MCF 10A (cell line): ENCODE measurements at places on chromosomes 3 and 15.
A peak's percentile ranks its signal among the peaks of the same experiment; 100 is the strongest.

DNA sequence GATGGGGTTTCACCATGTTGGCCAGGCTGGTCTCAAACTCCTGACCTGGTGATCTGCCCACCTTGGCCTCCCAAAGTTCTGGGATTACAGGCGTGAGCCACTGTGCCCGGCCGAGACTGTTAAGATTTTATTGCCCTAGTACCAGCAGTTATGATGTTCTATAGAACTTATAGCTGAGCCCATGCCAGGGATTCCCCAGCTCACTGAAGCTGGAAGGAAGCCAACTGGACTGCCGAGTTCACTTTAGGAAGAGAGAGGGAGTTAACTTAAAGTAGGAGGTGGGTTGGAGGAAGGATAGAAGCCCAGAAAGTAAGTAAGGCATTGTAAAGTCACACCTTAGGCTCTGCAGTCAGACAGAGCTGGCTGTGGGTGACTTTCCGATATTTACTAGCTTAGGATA lies 101.1 kb upstream of the BOC start:
- H3K27me3 ChIP-seq = no peaks in the 10 kb centered on the region
- peaks cover 6% of the 10 kb centered on the region for H3K36me3 ChIP-seq
- DNase-seq = peak; percentile 32
- H3K27ac ChIP-seq = peak overlapping the region; percentile 29
- H3K4me3 ChIP-seq = no peak overlapping the region

DNA sequence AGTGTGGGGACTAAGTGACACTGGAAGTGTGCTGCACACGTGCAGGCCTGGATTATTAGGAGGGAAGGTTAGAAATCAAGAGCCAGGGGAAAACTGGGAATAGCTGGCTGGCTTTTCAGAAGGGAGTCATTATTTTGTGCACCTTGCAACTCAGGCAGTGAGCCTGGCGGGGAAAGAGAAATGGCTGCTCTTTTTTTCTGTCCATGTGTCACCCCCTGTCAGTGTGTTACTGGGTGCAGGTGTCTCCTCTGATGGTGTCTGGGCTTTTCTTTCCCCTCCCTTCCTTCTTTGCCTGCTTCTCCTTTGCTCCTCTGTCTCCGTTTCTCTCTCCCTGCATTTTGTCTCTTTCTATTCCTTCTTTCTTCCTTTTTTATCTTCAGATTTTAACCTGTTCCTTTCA lies 130.7 kb downstream of the APBA2 start:
- H3K27me3 ChIP-seq = no peaks in the 10 kb centered on the region
- H3K4me1 ChIP-seq = peaks cover 17% of the 10 kb centered on the region
- H3K27ac ChIP-seq = no peak overlapping the region
- no peaks in the 10 kb centered on the region for H3K36me3 ChIP-seq
- DNase-seq = no peak
- no peak overlapping the region for H3K4me3 ChIP-seq

DNA sequence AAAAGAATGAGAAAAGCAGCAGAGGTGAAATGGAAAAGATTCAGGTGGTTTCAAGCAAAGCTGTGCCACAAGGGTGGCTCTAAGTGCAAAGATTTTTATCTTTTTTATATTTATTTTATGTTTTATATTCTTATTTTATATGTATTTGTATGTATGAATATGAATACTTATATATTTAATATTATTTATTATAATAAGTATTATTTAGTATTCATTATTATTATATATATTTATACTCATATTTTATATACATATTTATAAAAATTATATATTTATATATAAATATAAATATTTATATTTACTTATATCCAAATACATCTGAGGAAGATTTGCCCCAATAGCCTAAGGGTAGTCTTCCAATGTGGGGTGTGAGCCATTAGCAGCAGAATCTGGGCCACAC lies 1002.0 kb downstream of the CADM2 start:
- peaks cover 55% of the 10 kb centered on the region for H3K27me3 ChIP-seq
- H3K36me3 ChIP-seq = no peaks in the 10 kb centered on the region
- no peaks in the 10 kb centered on the region for H3K4me1 ChIP-seq
- no peak for DNase-seq

- no peaks in the 10 kb centered on the region for H3K4me1 ChIP-seq
- H3K27me3 ChIP-seq = no peaks in the 10 kb centered on the region
- H3K27ac ChIP-seq = no peak overlapping the region
- no peaks in the 10 kb centered on the region for H3K36me3 ChIP-seq
- H3K4me3 ChIP-seq = no peak overlapping the region
- DNase-seq = no peak
Observed at GRCh38 chr3:140341817-140342403, 336.0 kb upstream of the TRIM42 start.

DNA sequence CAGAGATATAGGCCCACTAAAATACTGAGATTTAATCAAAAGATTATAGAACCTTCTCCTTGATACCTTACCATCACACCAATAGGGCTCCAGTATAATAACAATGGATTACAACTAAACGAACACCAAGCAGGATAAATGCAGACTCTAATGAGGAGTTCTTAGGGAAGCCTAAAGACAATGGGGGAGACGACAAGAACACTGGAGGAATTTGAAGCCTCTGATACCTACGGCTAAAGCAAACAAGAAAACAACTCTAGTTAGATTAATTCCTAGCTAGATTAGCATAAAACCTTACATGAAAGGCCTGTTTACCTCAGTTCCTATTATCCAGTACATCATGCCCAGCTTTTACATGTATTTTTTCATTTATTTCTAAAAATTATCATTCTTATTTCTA lies 35.1 kb downstream of the NGLY1 start:
- H3K27me3 ChIP-seq = no peaks in the 10 kb centered on the region
- DNase-seq = no peak
- H3K27ac ChIP-seq = peak overlapping the region; percentile 36
- no peak overlapping the region for H3K4me3 ChIP-seq
- no peaks in the 10 kb centered on the region for H3K4me1 ChIP-seq
- peaks cover 54% of the 10 kb centered on the region for H3K36me3 ChIP-seq

DNA sequence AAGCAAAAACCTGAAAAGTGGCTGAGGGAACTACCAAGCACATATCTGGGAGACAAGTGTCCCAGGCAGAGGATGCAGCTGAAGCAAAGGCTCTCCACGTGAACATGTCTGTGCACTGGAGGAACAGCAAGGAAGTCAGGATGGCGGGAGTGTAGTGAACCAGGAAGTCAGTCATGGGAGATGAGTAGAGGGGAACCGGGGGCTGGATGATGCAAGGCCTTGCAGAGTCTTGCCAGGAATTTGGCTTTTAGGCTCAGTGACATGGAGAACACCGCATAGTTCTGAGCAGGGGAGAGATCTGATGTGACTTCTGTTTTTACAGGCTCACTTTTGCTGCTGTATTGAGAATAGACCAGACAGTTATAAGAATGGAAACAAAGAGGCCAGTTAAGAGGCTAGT lies 19.0 kb downstream of the C2CD4A start:
- H3K27me3 ChIP-seq = no peaks in the 10 kb centered on the region
- no peaks in the 10 kb centered on the region for H3K36me3 ChIP-seq
- H3K27ac ChIP-seq = no peak overlapping the region
- H3K4me3 ChIP-seq = no peak overlapping the region

DNA sequence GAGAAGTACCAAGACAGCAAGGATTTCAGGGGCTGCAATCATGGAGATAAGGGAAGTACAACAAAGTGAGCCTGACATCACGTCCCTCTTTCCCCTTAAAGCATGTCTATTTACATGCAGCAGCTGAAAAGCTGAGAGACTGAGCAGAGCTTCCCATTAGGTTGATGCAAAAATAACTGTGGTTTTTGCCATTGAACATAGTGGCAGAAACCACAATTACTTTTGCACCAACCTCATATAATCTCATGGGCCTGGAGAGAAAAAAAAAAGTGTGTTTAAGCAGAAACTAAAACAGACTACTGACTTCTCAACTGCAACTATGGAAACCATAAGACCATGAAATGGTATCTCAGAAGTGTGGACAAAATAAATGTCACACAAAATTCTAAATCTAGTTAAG lies 48.3 kb downstream of the CCDC12 start:
- H3K4me1 ChIP-seq = peaks cover 20% of the 10 kb centered on the region
- peak overlapping the region; percentile 36 for H3K27ac ChIP-seq
- H3K36me3 ChIP-seq = peaks cover 37% of the 10 kb centered on the region
- no peaks in the 10 kb centered on the region for H3K27me3 ChIP-seq

- no peaks in the 10 kb centered on the region for H3K4me1 ChIP-seq
- H3K36me3 ChIP-seq = peaks cover 64% of the 10 kb centered on the region
- no peak overlapping the region for H3K27ac ChIP-seq
- peak; percentile 75 for DNase-seq
- no peak overlapping the region for H3K4me3 ChIP-seq
Observed at GRCh38 chr15:90221246-90221900, 12.4 kb downstream of the CIB1 start.

DNA sequence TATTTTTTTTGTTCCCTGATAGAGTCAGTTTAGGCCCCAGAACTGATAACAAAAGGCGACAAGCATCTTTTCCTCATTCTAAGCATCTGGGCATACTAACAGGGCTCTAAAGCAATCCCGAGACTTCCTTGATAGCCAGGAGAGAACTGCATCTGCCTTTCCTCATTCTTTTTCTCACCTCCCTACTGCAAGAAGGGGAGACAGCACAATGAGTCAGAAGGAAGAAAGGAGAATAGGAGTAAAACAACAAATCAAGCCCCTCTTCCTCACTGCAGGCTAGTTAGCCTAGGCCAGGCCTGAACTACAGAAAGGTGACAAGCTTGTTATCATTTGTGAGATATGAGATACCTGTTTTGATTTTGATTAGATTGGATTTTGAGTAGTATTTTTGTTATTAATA lies 97.9 kb downstream of the NAALADL2 start:
- DNase-seq = no peak
- H3K27me3 ChIP-seq = no peaks in the 10 kb centered on the region
- peaks cover 31% of the 10 kb centered on the region for H3K4me1 ChIP-seq
- H3K27ac ChIP-seq = peak overlapping the region; percentile 86

GRCh38 chr3:134211797-134212196 lies 38.9 kb downstream of the RYK start:
- H3K27me3 ChIP-seq = no peaks in the 10 kb centered on the region
- H3K27ac ChIP-seq = peak overlapping the region; percentile 14
- no peak overlapping the region for H3K4me3 ChIP-seq
- peak; percentile 55 for DNase-seq
- H3K4me1 ChIP-seq = peaks cover 26% of the 10 kb centered on the region
- H3K36me3 ChIP-seq = peaks cover 60% of the 10 kb centered on the region

- no peak overlapping the region for H3K27ac ChIP-seq
- no peak overlapping the region for H3K4me3 ChIP-seq
- H3K4me1 ChIP-seq = peaks cover 6% of the 10 kb centered on the region
- DNase-seq = peak; percentile 61
- H3K27me3 ChIP-seq = no peaks in the 10 kb centered on the region
- H3K36me3 ChIP-seq = no peaks in the 10 kb centered on the region
Observed at GRCh38 chr3:173932624-173933023, 535.1 kb downstream of the NLGN1 start.

DNA sequence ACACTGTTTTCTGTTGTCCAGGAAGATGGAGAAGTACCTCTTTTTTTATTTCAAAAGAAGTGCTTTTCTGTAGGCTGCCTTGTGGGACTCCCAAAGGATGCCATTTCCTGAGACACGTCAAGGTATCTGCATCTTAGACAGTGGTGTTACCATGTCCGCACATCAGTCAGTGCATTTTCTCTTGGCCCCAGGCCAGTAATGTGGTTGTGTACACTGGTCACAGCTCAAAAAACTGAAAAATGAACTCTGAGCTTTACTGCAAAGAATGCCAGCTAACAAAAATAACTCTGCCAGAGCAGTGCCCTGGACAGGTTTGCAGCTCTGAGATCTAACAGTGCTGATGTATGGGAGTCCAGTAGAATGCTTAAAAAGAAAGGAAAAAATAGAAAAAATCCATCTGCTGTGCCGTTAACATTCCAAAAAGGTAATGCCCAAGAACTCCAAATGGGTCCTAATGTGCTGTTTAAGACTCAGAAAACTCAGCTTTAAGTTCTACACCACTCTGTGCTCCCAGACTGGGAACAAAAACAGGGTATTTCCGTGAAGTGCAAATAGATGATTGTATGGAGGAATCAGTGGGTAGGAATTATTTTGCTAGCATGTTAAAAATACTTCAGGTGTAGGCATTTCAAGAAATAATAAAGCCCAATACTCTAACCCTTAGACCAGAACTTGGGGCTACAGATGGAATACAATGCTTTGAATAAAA lies 315.9 kb downstream of the FEZF2 start:
- no peaks in the 10 kb centered on the region for H3K27me3 ChIP-seq
- DNase-seq = no peak
- no peak overlapping the region for H3K4me3 ChIP-seq

DNA sequence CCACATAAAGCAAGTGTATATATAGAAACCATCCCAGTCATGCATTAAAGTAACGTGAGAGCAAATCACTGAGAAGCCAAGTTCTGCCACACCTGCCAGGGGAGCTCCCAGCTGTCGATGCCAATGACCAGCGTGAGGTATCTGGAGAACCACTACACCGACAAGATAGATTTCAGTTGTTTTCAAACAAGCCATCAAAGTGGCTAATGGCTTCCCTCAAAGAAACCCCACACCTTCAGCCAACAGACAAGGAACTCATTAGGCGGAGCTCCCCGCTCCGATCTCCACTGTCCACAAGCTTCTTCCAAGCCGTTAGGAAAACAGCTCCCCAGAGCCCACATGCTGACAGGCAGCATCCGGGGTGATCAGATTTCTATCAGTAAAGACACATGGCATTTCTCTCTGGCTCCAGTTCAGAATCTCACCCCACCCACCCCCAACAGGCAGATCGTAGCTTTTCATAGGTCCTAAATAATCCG lies 54.2 kb upstream of the SPATA12 start:
- no peak overlapping the region for H3K4me3 ChIP-seq
- no peaks in the 10 kb centered on the region for H3K36me3 ChIP-seq
- peak overlapping the region; percentile 88 for H3K27ac ChIP-seq
- H3K4me1 ChIP-seq = peaks cover 19% of the 10 kb centered on the region
- no peak for DNase-seq

GRCh38 chr15:73982222-73982962 lies 9.7 kb downstream of the STOML1 start:
- DNase-seq = peak; percentile 95
- H3K4me3 ChIP-seq = peak overlapping the region; percentile 59
- peaks cover 59% of the 10 kb centered on the region for H3K4me1 ChIP-seq
- no peaks in the 10 kb centered on the region for H3K27me3 ChIP-seq

GRCh38 chr3:70716832-70717231 lies 404.4 kb upstream of the MDFIC2 start:
- no peak overlapping the region for H3K4me3 ChIP-seq
- H3K4me1 ChIP-seq = no peaks in the 10 kb centered on the region
- peak; percentile 28 for DNase-seq
- H3K27me3 ChIP-seq = peaks cover 77% of the 10 kb centered on the region

DNA sequence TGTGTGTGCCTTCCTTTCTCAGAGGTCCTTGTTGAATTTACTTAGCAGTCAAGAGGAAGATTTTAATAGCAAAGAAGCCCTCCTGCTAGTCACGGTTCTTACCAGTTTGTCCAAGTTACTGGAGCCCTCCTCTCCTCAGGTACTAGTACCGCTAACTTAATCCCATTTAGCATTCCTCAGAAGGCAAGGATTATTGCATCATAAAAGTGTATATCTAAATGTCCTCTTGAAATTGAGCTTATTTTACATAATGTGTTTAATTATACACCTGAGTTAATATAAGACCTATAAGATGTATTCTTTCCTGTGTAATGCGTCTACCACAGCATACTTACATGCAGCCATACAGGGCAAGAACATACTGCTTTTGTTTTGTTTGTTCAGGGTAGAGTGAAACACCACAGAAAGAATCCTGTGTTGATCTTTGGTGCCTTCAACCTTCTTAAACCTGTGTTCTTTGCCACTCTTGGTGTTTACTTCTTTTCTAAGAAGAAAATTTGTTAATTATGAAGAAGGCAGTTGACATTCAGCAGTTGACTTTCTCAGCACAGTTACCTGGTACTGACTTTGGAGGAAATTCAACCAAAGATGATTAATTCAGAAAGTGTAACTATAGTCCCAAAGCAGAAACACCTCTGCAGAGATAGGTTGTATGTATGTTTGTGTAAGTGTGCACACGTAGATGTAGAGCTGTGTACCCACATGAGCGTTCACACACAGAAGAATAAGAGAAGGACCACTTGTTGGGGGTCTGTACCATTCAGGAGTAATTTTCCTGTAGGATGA lies 33.1 kb downstream of the POLG start:
- DNase-seq = no peak
- no peaks in the 10 kb centered on the region for H3K27me3 ChIP-seq
- H3K4me3 ChIP-seq = no peak overlapping the region
